Naive thymus-derived CD4-positive, alpha-beta T cell (primary cell): ENCODE measurements at places on chromosomes 2 and 18. TPM values are rescaled to one million over a fixed set of nuclear protein-coding genes. Genes with fewer than 3 reads are reported as not detected.

GRCh38 chr18:413233-413632 lies 87.3 kb downstream of the COLEC12 start:
- DNase-seq, result no peak

DNA sequence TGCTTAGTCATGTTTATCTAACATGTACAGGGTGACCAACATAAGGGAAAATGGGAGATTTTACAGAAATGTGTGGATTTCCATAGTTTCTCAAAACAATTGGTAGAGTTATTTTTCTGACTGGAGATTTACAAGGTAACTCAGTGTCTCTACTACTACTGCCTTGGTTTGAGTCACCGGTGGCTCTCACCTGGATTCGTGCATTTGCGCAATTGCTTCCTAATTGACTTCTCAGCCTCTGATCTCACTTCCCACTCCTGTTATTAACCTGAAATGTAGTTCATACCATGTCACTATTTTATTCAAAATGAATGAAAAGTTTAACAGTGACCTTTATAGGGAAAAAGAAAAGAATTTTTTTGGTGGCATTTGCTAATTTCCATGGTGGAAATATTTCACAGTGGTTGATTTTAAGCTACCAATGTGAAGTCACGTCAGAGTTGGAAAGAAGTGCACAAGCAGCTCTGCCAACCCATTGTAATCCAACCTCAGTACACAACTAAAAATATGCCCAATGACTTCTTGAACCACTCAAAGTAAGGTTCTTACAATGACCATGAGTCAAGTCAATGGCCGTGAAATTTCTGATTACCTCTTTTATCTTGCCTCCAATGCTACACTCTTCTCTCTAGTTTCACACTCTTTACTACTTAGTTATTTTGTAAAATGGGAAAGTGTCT lies 94.0 kb downstream of the NYAP2 start:
- no peak for DNase-seq

DNA sequence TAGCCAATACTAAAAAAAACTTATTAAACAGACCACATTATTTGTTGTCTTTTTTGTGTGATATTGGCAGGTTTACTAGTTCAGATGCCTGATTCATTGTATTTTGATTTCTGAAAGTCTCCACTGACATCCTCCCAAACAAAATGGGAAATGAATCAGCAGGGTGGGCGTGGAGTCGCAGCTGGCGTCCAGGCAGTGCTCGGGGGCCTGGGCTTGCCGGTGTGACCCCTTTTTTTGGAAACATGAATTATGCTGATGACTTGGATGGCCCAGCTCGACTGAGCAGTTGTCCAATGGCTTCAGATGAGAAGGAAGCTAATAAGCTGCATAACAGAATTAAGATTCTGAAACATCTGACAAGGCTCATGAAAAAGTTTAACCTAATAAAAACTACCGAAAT lies 1.7 kb upstream of the KCNG2 start:
- DNase-seq, result no peak

- peak; percentile 85 for DNase-seq
Observed at GRCh38 chr2:219247678-219248642, 2.7 kb downstream of the STK16 start.

GRCh38 chr2:111919794-111920608 lies 21.6 kb downstream of the MERTK start:
- no peak for DNase-seq

- DNase-seq, result no peak
Observed at GRCh38 chr2:200199005-200199404, 107.5 kb upstream of the SPATS2L start.

GRCh38 chr2:235021752-235022151 lies 69.9 kb downstream of the SH3BP4 start:
- DNase-seq, result no peak

DNA sequence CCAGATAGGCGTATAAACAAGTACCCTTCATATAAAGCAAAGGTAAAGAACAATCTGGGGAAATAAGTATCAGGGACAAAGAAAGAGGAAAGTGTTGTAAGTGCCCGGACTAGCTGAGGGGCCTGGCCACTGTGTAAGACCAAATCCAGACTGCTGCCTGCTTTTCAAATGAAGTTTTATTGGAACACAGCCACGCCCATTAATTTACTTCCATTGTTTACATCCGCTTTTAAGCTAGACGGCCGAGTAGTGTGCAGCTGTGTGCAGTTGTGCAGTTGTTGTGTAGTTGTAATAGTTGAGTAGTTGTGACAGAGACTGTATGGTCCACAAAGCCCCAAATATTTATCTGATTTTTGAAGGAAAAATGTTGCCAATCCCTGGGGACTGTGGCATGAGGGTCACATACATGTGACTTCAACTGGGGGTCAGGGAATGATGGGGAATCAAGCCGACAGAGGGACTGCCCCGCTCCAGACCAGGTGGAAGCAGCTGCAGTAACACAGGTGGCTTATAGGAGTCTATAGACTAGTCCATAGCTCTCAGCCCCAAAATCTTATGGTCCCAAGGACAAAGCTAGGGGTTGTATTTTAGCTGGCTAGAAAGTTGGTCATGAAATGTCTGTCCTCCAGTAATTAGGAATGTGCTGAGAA lies 30.0 kb downstream of the FHL2 start:
- DNase-seq, result no peak

DNA sequence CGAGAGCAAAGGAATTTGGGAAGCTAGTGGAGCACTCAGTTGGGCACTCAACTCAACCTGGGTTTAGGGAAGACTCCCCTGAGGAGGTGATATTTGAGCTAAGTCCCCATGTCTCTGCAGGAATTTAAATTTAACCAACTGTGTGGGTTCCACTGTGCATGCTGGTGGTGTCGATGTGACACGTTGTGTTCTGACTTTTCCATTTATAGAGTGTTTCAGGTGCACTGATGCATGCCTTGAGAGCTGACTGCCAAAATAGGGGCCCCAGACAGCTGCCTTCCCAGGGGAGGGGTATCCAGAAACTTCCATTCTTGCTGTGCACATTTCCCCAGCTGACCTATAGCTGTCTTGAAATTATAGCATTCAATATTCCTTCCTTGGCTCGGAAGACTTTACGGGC lies 63.7 kb upstream of the BCL2L11 start:
- DNase-seq, result no peak

DNA sequence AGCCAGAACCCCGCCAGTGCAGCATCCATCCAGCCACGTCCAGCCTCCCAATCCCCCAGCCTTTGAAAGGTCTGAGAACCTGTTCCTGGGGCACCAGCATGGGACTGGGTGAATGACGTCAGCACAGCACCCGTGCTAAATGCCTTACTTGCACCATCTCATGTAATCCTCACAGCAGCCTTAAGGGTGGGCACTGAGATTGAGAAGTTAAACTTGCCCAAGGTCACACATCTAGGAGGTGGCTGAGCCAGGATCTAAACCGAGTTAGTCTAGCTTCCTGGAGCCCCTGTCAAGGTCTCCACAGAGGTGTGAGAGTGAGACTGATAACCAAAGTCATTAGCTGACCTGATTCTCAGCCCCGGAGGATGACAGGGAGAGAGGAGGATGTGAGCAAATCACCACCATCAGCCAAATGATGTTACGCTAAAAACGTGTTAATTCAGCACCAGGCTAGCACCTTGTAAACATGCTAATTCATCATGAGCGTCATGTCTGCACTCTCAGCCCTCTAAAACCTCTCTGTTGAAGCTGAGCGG lies 4.6 kb downstream of the CD8A start:
- no peak for DNase-seq

GRCh38 chr2:140683658-140684057 lies 1447.2 kb downstream of the LRP1B start:
- DNase-seq, result no peak

DNA sequence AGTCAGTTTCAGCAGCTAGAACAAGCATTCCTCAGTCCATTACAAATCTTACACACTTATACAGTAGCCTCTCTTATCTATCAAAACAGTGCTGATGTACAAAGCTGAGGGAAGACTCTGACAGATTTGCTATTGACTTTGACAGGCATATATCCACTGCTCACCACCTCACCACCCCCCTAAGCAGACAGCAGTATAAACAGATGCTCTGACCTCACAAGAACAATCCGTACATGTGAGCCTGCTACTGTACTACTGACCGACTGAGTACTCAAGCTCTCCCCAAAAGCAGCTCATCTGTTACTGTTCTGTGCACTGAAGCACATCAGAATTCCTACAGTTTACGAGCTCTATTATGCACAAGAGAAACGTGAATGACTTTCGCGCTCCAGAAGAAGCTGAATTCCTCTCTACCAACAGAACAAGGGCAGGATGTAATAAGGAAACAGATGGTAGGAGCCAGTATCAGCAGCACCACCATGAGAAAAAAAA lies 95.6 kb upstream of the PDE1A start:
- DNase-seq, result no peak

GRCh38 chr18:65547046-65547445 lies 203.8 kb upstream of the CDH7 start:
- no peak for DNase-seq

GRCh38 chr2:74867841-74868658 lies 34.1 kb downstream of the HK2 start:
- no peak for DNase-seq

DNA sequence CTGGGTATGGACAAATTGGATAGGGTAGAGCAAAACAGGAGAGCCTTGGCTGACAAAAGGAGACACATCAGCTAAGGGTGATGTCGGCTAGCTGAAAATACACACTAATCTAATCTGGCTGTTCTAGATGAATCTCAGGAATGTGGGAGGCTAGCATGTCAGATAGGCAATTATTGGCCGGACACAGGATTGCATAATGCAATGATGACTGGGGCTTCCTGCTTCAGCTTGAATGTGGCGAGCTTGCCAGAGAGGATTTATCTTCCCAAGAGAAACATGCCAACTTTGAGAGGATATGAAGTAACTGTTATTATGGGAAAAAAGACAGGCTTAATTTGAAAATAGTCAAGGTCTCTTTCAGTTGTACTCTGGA lies 102.4 kb downstream of the TRIB2 start:
- no peak for DNase-seq

- DNase-seq, result no peak
Observed at GRCh38 chr18:37769826-37770225, 204.2 kb upstream of the CELF4 start.

RAD51AP2 gene
- not detected for total RNA-seq

TFCP2L1 gene
- not detected in 2 replicates for total RNA-seq

FABP1 gene
- total RNA-seq, result not detected

GPR35 gene
- total RNA-seq, result 10.2 TPM

REG3A gene
- not detected in 2 replicates for total RNA-seq

SNORC gene
- 1.2 TPM for total RNA-seq

TLX2 gene
- total RNA-seq, result not detected
